ENCODE measurements at places on chromosomes 1 and 21.

DNA sequence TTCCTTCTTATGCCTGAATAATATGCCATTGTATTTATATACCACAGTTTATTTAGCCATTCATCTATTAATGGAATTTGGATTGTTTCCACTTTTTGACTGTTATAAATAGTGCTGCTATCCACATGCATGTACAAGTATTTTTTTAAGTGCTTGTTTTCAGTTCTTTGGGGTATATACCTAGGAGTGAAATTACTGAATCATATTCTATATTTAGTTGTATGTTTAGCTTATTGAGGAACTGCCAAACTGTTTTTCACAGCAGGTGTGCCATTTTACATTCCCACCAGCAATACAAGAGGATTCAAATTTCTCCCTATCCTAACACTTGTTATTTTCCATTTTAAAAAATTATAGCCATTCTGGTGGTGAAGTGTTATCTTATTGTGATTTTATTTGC lies 7.6 kb upstream of the HJV start:
- DNase-seq: no peak

GRCh38 chr1:223215026-223215425 lies 72.0 kb upstream of the TLR5 start:
- DNase-seq: no peak

DNA sequence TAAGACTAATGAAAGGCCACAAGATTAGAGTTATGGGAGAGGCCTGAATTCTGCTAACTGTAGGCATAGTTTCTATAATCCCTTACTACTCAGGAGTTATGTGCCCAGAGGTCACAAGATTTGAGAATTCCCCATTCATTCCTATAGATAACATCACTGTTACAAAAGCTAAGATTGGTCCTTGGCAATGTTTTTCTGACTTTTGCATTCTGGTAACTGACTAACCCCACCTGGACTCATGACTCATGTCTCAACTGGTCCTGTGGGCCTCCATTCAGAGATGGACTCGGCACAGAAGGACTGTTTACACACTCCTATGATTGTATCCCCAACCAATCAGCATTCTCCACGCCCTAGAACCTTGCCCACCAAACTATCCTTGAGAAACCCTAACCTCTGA lies 249.0 kb upstream of the ZP4 start:
- no peak for DNase-seq

DNA sequence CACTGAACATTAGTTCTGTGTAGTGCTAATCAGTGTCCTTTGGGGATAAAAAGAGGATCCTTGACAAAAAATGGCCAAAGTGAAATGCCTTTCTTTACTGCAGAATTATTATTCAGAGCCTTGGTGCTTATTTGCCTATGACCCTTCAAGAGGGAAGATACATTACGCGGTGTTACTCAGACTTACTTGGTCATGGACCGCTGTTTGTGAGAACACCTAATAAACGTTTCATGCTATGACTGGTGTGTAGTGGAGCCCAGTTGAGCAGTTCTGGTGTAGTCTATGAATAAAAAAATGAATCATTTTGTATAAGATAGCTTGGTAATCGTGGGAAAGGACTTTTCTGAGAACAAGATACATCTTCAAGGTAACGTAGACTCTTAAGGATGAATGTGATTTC lies 8.3 kb downstream of the NFYC start:
- DNase-seq: no peak

DNA sequence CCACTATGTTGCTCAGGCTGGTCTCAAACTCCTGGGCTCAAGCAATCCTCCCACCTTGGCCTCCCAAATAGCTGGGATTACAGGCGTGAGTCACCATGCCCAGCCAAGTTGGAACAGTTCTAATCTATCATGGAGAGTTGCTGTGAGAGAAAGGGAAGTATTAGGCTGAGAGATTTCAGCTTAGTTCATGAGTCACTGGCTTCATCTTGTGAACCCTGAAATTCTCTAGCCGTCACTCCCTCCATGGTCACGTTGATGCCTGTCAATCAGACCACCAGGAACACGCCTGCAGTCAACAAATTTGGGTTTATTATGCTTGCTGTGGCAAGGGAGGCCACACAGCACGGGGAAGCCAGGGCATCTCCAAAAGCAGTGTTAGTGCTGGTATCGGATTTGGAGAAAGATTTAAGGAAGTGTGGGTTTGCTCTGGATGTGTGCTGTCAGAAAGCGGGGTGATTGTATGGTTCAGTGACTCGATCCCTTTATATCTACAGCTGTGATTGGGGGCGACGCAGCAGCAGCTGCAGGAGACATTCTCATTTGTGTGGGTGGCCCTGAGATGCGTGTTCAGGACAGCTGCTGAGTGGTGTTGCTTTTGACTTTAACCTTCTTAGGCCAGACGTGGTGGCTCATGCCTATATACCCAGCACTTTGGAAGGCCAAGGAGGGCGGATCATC lies 18.7 kb downstream of the UQCRHL start:
- no peak for DNase-seq

- DNase-seq: no peak
Observed at GRCh38 chr1:209729436-209729835, 24.8 kb downstream of the HSD11B1 start.

DNA sequence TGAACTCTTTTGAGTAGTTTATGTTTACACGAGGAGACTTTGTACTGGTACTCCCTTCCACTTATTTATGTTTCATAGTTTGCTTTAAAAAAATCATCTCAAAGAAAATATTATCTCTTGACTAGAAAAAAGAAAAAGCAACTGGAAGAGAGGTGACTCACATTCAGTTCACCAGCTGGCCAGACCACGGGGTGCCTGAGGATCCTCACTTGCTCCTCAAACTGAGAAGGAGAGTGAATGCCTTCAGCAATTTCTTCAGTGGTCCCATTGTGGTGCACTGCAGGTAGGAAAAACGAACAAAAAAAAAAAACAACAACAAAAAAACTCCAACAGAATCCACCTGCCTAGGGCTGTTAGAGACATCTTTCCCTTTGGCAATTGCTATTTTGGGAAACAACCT lies 102.9 kb downstream of the PTPRC start:
- DNase-seq: no peak

DNA sequence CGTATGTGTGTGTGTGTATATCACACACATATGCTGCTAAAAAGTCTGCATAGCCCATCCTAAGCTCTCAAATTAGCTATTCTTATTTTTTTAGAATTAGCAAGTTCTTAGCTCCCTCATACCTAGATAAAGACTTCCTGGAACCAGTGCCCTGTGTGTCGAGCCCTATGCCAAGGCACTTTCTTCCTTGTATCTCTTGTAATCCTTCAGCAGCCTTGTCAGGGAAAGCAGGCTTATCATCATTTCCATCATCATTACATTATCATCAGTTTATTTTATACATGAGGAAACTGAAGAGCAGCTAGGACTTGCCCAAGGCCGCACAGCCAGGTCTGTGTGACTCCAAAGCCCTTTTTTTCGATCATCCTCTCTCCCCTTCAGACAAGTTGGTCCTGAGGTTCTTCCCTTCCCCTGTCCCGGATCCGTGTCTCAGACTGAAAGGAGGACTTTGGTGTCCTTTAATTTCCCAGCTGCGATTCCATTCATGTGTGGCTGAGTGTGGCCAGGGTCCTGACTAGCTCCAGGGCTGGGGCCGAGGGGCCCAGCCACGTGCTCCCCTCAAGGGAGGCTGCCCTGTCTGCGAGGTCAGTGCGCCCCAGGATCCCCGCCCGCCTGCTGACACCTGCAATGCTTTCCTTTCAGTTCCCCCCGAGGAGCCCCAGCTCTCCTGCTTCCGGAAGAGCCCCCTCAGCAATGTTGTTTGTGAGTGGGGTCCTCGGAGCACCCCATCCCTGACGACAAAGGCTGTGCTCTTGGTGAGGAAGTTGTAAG lies 24.9 kb downstream of the IL6R start:
- DNase-seq: no peak

DNA sequence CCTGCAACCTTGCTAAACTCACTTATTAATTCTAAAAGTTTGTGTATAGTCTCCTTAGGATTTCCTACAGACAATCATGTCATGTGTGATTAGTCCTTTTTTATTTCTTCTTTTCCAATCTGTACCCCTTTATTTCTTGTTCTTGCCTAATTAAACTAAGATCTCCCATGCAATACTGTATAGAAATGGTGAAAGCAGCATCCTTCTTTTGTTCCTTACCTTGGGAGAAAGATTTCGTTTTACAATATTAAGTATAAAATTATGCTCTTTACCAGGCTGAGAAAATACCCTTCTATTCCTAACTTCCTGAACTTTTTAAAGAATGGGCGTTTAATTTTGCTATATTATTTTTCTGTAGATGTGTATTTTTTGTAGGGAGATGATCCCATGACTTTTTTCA lies 7.6 kb upstream of the COL18A1 start:
- no peak for DNase-seq

DNA sequence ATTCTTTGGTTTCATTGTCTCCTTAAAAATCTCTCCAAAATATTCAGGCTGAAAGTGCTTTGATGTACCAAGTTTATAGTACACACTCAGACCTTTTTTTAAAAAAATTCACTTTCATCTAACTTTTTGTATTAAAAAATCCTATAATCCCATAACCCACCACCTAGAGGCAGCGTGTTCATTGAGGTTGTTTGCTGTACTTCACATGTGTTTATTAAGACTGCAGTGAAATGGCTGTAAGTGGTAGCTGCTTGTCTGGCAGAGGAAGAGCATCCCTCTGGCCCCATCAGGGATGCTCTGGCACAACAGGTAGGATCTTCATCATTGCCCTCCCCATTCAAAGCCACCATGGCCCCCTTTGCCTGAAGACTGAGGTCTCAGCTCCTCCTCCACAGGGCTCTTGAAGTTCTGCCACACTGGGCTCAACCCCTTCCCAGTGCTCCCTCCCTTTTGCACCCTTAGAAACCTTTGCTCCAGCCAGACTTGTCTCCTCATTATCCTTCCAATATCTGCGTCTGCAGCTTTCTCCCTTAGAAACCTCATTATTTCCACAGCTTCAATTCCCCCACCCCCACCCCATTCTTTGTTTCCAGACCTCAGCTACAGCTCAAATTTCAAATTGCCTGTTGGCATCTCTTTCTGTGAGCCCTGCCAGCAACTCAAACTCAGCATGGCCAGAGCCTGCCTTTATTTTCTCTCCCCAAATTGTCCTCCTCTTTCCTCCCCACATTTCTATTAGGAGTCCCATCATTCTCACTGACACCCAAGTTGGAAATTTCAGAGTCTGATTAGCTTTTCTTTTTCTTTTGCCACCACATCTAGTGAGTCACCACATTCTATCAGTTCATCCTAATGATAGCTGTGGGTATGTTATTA lies 369.6 kb upstream of the USP24 start:
- no peak for DNase-seq

DNA sequence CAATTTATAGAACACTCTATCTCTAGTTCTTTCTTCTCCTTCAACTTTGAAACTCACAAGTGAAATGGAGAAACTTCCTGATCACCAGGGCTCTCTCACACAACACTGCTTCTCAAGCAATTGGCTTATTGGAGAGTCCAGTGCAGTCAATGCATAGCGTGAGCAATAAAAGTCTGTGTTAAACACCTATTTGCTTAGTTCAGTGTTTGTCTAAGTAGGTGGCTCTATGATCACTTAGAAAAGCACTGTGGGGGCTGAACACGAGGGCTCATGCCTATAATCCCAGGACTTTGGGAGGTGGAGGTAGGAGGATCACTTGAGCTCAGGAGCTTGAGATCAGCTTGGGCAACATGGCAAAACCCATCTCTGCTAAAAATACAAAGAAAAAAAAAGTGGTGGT lies 12.2 kb downstream of the CTSS start:
- no peak for DNase-seq

DNA sequence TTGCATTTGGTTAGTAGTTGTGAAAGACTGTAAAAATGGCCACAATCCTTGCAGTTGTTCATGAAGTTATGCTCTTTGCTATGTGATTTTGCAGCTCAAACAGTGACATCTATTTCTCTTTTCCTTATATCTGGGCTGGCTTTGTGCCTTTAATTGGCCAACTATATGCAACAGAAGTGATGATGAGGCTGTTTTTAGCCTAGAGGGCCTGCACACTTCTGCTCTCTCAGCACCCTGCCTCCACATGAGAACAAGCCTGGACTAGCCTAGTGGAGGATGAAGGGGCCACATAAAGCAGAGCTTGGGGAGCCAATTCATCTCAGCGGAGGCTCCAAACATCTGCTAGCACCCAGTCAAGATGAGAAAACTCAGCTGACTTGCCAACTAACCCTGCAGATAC lies 339.8 kb downstream of the OMA1 start:
- no peak for DNase-seq

- DNase-seq: no peak
Observed at GRCh38 chr1:109925159-109925990, 14.7 kb downstream of the CSF1 start.

DNA sequence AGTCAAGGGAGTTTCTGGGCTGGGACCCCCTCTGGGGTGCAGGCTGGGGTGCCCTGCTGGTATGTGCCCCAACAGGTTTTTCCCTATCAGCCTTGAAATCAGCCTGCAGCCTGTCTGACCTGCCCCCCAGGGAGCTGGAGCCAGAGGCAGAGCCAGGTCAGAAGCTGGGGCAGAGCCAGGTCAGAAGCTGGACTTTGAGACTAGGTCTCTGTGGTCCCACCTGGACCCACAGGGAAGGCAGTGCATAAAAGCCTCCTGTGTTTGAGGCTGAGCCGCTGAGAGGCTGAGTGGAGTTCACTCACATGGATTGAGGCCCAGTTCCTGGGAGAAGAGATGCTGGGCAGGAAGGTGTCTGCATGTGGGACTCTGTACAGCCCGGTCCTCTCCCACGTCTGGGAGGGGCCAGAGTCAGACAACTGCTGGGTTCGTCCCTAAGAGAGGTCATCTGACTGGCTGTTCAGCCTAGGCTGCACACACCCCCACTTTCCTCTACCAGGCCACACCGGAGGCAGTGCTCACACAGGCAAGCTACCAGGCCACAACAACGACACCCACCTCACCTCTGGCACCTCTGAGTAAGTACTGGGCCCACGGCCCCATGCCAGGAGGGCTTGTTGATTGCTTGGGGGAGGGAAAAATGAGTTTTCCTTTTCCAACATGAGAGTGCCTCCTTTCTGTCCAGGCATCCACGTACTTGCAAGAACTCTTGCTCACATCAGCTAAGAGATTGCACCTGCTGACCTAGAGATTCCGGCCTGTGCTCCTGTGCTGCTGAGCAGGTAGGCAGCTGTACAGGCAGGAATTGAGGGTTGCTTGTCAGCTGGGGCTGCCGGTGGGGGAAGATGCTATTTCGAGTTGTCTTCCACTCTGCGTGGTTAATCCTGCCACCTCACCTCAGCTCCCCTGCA lies at the start of gene ANXA9:
ANXA9 (plus strand) TSS at position 488 of the 908 bp plus-strand sequence. CDS start 814 bp downstream, outside the sequence.
- DNase-seq: no peak

DNA sequence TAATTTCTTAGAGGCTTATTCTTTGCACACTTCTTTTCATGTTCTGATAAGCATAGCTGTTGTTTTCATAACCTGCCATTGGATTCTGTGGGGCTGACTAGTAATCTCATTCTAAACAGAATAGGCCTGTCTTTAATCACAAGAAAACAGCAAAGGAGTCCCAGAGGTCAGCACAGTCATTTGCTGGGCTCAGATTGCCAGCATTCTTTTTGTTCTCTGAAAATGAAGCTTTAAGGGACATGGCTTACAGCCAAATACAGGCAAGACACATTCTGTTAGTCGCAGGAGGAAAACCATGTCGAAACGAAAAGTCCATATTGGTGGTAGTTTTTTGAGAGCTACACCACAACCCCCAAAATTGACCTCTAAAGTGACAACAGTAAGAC lies 75.0 kb downstream of the MRPS6 start:
- no peak for DNase-seq

GRCh38 chr1:99682291-99682751 lies 36.4 kb downstream of the PALMD start:
- no peak for DNase-seq

GRCh38 chr21:24200052-24200451 lies 1407.2 kb downstream of the MRPL39 start:
- no peak for DNase-seq

All from activated T-helper 1 cell treated with Interleukin-2 at 50 U/mL for 16 hours (primary cell).